SJCRH30 (cell line): ENCODE measurements at places on chromosomes 16 and 17. TPM values are rescaled to one million over a fixed set of nuclear protein-coding genes. Genes with fewer than 3 reads are reported as not detected.

DNA sequence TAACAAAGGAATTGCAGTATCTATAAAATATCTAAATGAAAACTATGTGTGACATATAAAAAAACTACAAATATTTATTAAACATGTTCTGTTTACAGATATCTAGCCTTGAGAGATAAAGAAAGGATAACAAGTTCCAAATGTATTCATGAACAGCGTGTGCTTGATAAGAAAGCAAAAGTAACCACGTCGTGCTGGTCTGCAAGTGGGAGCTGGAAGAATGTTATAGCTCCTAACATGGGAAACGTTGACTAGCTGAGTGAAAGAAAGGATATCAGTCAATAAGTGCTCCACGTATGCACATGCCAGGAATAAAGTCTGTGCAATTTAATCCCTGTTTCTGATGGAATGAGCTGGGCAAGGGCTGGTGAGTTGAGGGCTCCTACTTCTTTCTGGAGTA, 71.2 kb upstream of the CDYL2 start:
- no peak for DNase-seq
- H3K27me3 ChIP-seq: no peaks in the 10 kb centered on the region
- no peaks in the 10 kb centered on the region for H3K36me3 ChIP-seq
- H3K4me3 ChIP-seq: no peak overlapping the region

GRCh38 chr16:89009343-89010209, 32.6 kb upstream of the CBFA2T3 start:
- peak; percentile 55 for DNase-seq
- no peaks in the 10 kb centered on the region for H3K4me1 ChIP-seq
- no peaks in the 10 kb centered on the region for H3K36me3 ChIP-seq
- H3K27me3 ChIP-seq: no peaks in the 10 kb centered on the region
- H3K4me3 ChIP-seq: no peak overlapping the region

Gene HOXB3
- 7.4 and 8.8 TPM in 2 replicates for total RNA-seq

- no peaks in the 10 kb centered on the region for H3K27me3 ChIP-seq
- H3K36me3 ChIP-seq: no peaks in the 10 kb centered on the region
- no peak overlapping the region for H3K27ac ChIP-seq
- H3K4me3 ChIP-seq: no peak overlapping the region
- no peaks in the 10 kb centered on the region for H3K4me1 ChIP-seq
Measured at GRCh38 chr17:60947100-60947499, 269.4 kb downstream of the BCAS3 start.

- peaks cover 87% of the 10 kb centered on the region for H3K36me3 ChIP-seq
- H3K4me3 ChIP-seq: no peak overlapping the region
- H3K27ac ChIP-seq: no peak overlapping the region
- no peak for DNase-seq
- H3K27me3 ChIP-seq: no peaks in the 10 kb centered on the region
- H3K4me1 ChIP-seq: no peaks in the 10 kb centered on the region
Measured at GRCh38 chr16:58716468-58716867, 17.6 kb downstream of the GOT2 start.

DNA sequence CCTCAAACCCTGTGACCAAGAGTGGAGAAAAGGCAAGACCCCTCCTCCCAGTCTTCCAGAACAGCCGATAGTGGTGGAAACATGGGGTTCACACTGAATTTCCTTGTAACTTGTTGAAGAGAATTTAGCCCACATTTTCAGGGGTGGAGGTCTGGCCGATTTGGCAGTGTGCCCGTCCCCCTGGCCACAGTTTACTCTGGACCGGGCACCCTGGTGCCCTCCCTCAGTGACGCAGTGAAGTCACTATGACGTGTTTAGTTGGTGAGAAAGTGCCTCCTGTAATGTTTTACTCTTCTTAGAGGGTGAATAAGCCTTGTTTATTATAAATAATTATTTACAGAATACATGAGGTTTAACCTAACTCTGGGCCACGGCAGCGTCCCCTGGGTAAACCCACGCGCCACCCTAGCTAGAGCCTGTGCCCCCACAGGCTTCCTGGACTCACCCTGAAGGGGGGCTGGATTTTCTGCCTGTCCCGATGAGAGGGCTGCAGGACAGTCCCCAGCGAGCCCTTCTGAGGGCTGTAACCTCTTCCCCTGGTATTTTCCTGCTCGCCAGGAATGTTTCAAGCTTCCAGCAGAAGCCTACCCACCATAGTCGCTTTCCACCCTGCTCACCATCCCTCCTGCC, 316.9 kb downstream of the SEC14L1 start:
- H3K36me3 ChIP-seq: no peaks in the 10 kb centered on the region
- no peak overlapping the region for H3K27ac ChIP-seq
- no peak for DNase-seq
- peaks cover 20% of the 10 kb centered on the region for H3K4me1 ChIP-seq
- H3K4me3 ChIP-seq: no peak overlapping the region
- H3K27me3 ChIP-seq: no peaks in the 10 kb centered on the region

Gene KRTAP17-1
- not detected in 2 replicates for total RNA-seq

DNA sequence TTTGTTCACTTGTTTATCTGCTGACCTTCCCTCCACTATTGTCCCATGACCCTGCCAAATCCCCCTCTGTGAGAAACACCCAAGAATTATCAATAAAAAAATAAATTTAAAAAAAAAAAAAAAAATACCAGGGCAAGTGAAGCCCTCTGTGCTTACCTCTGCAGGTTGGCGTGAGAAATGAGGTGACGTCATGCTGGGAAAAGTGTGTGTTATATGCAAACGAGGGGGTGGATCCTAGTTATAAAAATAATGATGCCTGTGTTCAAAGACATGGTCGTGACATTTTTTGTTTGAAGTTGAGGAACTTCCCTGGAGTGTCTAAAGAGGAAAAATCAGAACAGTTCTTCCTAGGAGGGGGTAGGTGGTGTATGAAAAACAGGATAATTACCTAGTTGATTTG, 20.2 kb downstream of the TMC7 start:
- no peak overlapping the region for H3K27ac ChIP-seq
- H3K4me1 ChIP-seq: 0 out of 2 replicates have a peak, but pooled peaks cover 3% of the 10 kb centered on the region
- no peaks in the 10 kb centered on the region for H3K36me3 ChIP-seq
- no peak for DNase-seq
- H3K4me3 ChIP-seq: no peak overlapping the region

DNA sequence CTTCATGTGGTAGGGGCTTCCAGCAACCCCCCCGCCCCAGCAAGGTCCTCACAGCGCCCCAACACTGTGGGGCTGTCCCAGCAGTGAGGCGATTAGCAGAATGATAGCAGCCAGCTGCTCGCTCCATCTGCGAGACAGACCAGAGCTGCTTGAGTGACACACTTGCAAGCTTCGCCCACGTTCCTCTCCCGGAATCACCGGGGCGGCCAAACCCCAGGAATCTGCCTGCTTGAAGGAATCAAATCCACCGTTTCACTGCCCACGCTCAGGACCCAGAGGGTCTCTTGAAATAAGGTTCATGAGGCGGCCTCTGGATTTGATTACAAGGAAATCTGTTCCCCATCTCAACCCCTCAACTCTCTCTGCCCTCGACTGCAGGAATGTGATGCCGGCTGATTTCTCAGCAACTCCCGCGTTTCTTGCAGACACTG, 356.0 kb downstream of the C16orf95 start:
- no peak overlapping the region; the same call in 1 of the 2 replicates for H3K27ac ChIP-seq
- H3K4me1 ChIP-seq: peaks cover 17% of the 10 kb centered on the region
- no peaks in the 10 kb centered on the region for H3K27me3 ChIP-seq
- no peaks in the 10 kb centered on the region for H3K36me3 ChIP-seq
- peak; percentile 26 for DNase-seq

Gene OMG
- total RNA-seq: not detected in 2 replicates

Gene WFIKKN2
- total RNA-seq: 0.13 TPM in 1 of 2 replicates, not detected in the other

DNA sequence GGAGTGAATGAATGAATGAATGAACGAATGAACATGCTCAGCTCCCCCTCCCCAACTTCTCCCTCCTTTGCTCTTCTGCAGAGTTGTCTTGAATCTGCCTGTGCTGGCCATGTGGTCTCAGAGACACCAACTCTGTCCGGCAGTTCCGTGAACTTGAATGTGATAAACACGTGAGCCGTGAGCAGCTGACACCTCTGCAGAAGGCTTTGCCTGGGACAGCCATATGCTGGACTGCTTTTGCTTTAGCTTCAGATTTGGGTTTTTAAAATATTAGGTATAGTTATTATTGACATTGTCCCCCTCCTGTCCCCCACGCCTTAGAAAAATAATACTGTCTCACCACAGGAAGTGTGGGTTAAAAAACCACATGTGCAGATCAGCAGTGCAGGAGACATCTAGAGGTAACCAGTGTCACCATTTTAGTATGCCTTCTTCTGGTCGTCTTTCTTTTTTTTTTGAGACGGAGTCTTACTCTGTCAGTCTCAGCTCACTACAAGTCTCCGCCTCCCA, 83.8 kb downstream of the ABCC1 start:
- H3K27ac ChIP-seq: no peak overlapping the region
- no peaks in the 10 kb centered on the region for H3K4me1 ChIP-seq
- DNase-seq: no peak
- H3K4me3 ChIP-seq: no peak overlapping the region
- H3K36me3 ChIP-seq: peaks cover 6% of the 10 kb centered on the region
- no peaks in the 10 kb centered on the region for H3K27me3 ChIP-seq

DNA sequence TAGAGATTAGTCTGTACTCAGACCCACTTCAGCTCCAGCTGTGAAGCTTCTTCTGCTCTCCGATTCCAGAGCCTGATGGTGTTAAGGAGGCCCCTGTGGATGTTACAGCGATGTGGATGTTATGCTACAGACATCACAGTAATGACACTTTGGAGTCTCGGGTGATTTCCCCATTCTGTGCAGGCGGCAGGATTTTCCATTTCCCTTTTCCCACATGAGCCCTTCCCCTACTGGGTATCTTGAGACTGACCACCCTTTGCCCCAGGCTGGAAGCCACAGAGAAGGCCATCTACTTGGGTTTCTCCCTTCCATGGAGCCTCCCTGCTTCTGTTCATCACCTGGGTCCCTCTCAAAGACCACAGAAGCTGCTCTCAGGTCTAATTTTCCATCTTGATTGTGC, 78.3 kb downstream of the KCNJ12 start:
- H3K27me3 ChIP-seq: peaks cover 13% of the 10 kb centered on the region
- DNase-seq: no peak
- H3K27ac ChIP-seq: no peak overlapping the region
- H3K4me1 ChIP-seq: no peaks in the 10 kb centered on the region
- no peak overlapping the region for H3K4me3 ChIP-seq

Gene CNTNAP4
- total RNA-seq: not detected in 2 replicates

Gene RND2
- total RNA-seq: 0.68 and 0.79 TPM in 2 replicates

GRCh38 chr16:12011565-12011964, 35.0 kb downstream of the SNX29 start:
- no peak overlapping the region for H3K4me3 ChIP-seq
- no peaks in the 10 kb centered on the region for H3K36me3 ChIP-seq
- H3K4me1 ChIP-seq: no peaks in the 10 kb centered on the region
- H3K27ac ChIP-seq: no peak overlapping the region
- DNase-seq: no peak

GRCh38 chr17:42387661-42388380, 421 bp downstream of the STAT3 start:
- 0 out of 2 replicates have a peak, but pooled peaks cover 3% of the 10 kb centered on the region for H3K36me3 ChIP-seq
- peaks cover 9% of the 10 kb centered on the region; the same call in 1 of the 2 replicates for H3K4me1 ChIP-seq
- H3K27me3 ChIP-seq: no peaks in the 10 kb centered on the region
- peak; percentile 61 for DNase-seq
- peak overlapping the region; percentile 60 for H3K27ac ChIP-seq
- peak overlapping the region; percentile 72 for H3K4me3 ChIP-seq

DNA sequence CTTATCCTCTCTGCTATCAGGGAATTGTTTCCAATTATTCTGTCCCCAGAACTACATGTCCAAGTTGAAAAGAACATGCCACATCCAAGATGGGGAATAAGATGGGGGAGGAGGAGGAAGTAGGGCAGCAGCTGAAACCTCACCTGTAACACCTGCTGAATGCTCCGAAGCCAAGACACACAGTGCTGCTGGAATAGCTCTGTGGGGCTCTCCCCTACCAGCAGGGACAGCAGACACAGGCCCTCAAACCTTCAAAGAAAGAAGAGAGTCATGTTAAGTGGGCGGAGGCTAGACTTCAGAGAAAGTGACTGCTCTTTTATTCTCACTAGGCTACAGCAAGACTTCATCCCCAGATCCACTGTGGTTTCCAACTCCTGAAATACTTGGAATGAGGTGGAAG, 13.2 kb downstream of the PELP1 start:
- no peak overlapping the region for H3K27ac ChIP-seq
- H3K36me3 ChIP-seq: peaks cover 16% of the 10 kb centered on the region
- no peaks in the 10 kb centered on the region for H3K4me1 ChIP-seq
- no peaks in the 10 kb centered on the region for H3K27me3 ChIP-seq
- no peak for DNase-seq
- H3K4me3 ChIP-seq: no peak overlapping the region

DNA sequence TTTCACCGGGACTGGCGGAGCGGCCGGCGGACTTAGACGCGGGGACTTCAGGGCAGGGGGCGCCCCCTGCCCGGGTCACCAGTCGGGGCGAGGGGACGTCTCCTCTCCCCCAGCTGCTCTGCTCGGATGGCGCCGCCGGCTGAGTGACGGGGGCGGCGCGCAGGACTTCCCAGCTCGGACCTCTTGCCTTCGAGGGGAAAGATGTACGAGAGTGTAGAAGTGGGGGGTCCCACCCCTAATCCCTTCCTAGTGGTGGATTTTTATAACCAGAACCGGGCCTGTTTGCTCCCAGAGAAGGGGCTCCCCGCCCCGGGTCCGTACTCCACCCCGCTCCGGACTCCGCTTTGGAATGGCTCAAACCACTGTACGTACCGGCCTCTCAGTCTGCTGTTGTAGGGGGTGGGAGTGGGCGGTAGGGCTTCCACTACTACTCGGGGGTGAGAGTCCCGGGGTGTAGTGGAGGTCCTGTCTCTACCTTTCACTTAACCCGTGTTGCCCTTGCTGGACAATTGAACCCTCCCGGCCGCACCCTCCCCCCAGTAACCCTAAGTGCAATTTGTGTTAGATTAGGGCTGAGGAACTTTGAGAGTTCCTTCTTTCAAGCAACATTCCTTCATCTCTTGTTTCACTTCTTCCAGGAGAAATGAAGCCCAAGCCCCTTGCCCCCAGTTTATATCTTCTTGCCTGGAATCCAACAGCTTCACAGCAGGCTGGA, 21.9 kb downstream of the GJD3 start:
- H3K27ac ChIP-seq: peak overlapping the region; percentile 92
- H3K36me3 ChIP-seq: no peaks in the 10 kb centered on the region; the same call in 1 of the 2 replicates
- peaks cover 49% of the 10 kb centered on the region for H3K4me1 ChIP-seq

Gene KRT28
- total RNA-seq: 0.20 TPM in 1 of 2 replicates, not detected in the other

DNA sequence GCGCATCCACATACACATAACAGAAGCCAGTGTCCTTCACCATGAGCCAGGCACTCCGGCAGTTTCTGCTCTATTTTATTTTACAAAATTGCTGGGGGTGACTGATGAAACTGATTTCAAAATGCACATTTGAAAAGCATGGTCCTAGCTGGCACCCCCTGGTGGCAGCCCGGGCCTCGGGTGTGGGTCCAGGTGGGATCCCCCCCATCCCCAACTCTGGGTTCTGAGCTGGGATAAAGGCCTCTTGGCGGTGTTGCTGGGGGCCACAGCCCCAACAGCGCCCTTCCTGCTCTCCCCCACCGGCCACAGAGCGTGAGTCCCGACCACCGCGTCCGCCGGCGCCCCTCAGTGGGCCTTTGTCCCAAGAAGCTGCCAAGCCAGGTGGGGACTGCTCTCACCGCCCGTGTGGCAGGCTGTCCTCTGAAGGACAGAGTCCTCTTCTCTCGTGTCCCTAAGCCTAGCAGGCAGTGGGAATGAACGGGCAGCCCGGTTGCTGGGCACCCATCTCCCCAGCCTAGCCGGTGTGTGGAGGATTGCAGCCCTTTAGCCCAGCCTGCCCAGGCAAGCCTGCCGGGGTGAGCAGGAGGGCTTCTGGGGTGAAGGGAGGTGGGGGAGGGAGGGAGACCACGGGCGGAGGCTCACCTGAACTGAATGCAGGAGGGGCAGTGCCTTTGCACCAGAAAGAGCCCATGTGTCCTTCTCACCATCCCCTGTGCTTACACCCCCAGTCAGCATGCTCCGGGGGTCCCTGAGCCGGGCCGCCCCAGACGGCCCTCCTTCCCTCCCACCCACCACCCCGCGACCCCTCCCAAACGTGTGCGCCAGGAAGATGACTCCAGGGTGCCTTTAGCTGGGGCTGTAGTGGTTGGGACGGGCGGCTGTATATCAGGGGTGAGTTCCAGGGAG, 898 bp downstream of the SNAI3 start:
- H3K4me3 ChIP-seq: peak overlapping the region; percentile 51
- DNase-seq: no peak
- H3K36me3 ChIP-seq: no peaks in the 10 kb centered on the region
- H3K27ac ChIP-seq: no peak overlapping the region
- H3K27me3 ChIP-seq: no peaks in the 10 kb centered on the region
